ENCODE measurements at places on chromosomes 1 and 21. TPM values are rescaled to one million over a fixed set of nuclear protein-coding genes. Genes with fewer than 3 reads are reported as not detected.

GRCh38 chr1:33864460-33865389 is 846 bp downstream of the HMGB4 start:
- peaks cover 3% of the 10 kb centered on the region for H3K27me3 ChIP-seq
- H3K27ac ChIP-seq, result no peak overlapping the region
- no peak overlapping the region for H3K4me3 ChIP-seq
- no peaks in the 10 kb centered on the region for H3K36me3 ChIP-seq

- peak overlapping the region; percentile 79 for H3K27ac ChIP-seq
- H3K36me3 ChIP-seq, result peaks cover 12% of the 10 kb centered on the region
- no peaks in the 10 kb centered on the region for H3K27me3 ChIP-seq
- peak; percentile 3 for DNase-seq
- peaks cover 89% of the 10 kb centered on the region for H3K4me1 ChIP-seq
- no peak overlapping the region for H3K4me3 ChIP-seq
These were observed 9.7 kb downstream of the ARHGEF2 start for GRCh38 chr1:155968670-155969069.

- peak within 1 kb of the TSS; percentile 87 for H3K4me3 ChIP-seq
These were observed at the start of gene NCDN for GRCh38 chr1:35557611-35558373. Gene NCDN (plus strand): TSS chr1:35557799. CDS start chr1:35558191, 392 bp downstream.

DNA sequence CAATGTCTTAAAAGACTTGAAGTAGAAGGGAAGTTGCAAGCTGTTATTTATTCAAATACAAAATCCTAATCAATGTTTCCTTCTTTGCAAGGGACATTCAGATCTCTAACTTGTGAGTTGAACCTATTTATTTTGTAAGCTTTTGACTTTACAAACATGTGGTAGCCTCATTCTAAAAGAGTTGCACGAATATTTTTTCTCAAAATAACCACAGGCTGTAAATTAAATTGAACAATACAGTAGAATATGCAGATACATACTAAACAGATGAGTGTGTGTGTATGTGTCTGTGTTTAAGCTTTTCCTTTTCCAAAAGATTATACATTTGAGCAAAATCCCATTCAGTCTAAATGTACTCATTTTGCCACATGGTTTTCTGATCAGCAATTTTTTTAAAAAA is 4.8 kb upstream of the DYNLT5 start:
- DNase-seq, result no peak
- no peaks in the 10 kb centered on the region for H3K36me3 ChIP-seq
- H3K27ac ChIP-seq, result no peak overlapping the region
- H3K27me3 ChIP-seq, result no peaks in the 10 kb centered on the region
- no peak overlapping the region for H3K4me3 ChIP-seq

- H3K27ac ChIP-seq, result no peak overlapping the region
- DNase-seq, result no peak
- H3K36me3 ChIP-seq, result no peaks in the 10 kb centered on the region
- no peaks in the 10 kb centered on the region for H3K27me3 ChIP-seq
- H3K4me3 ChIP-seq, result no peak overlapping the region
These were observed 7.1 kb downstream of the FNDC7 start for GRCh38 chr1:108719656-108720435.

DNA sequence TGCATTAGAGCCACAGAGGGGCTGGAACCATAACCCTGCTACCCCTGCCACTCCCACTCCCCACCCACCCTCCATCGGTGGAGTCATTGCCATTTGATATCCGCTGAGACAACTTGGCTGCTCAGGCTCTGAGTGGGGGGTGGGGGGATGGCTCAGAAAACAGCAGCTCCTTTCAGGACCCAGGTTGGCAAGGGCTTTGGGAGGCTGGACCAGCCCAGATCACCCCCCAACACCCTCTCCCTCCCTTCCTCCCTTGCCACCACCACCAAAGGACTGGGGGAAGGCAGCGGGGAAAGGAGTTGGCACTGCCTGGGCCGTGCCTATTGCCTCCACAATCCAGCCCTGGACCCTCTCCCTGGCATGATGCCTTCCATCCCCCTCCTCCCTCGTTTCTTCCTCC is 1.7 kb downstream of the KCNJ10 start:
- H3K27ac ChIP-seq, result no peak overlapping the region
- H3K4me3 ChIP-seq, result no peak overlapping the region
- H3K4me1 ChIP-seq, result peaks cover 11% of the 10 kb centered on the region
- no peaks in the 10 kb centered on the region for H3K27me3 ChIP-seq
- DNase-seq, result no peak
- no peaks in the 10 kb centered on the region for H3K36me3 ChIP-seq

Gene C8B
- total RNA-seq, result not detected

Gene HES2
- total RNA-seq, result not detected

Measured in B cell (primary cell).